ENCODE measurements at places on chromosomes 12 and 14.

GRCh38 chr14:101598159-101598558, 36.9 kb downstream of the DIO3 start:
- no peak for DNase-seq

DNA sequence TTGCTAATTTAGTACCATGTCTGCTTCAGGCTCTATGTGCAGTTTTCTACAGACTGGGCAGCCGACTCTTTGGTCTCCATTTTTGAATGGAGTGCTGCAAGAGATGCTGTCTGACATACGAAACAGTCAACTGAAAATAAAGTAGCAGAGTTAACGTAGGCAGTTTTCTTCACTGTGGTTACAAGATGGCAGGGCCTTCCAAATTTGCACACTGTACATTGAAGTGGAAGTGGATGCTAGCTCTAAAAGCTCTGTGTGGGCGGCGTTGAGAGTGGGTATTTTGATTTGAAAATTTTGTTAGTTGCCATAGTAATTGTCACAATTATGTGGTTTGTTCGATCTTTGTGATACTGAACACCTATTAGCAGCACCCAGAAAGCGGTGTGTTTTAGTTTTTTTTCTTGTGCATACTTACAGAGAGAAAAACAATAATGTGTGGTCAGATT, 154.9 kb upstream of the ATP2B1 start:
- peak; percentile 87 for DNase-seq

- no peak for DNase-seq
Measured at GRCh38 chr12:89370421-89370831, 18.1 kb upstream of the DUSP6 start.

GRCh38 chr12:50620978-50621360, 116.2 kb downstream of the DIP2B start:
- no peak for DNase-seq

DNA sequence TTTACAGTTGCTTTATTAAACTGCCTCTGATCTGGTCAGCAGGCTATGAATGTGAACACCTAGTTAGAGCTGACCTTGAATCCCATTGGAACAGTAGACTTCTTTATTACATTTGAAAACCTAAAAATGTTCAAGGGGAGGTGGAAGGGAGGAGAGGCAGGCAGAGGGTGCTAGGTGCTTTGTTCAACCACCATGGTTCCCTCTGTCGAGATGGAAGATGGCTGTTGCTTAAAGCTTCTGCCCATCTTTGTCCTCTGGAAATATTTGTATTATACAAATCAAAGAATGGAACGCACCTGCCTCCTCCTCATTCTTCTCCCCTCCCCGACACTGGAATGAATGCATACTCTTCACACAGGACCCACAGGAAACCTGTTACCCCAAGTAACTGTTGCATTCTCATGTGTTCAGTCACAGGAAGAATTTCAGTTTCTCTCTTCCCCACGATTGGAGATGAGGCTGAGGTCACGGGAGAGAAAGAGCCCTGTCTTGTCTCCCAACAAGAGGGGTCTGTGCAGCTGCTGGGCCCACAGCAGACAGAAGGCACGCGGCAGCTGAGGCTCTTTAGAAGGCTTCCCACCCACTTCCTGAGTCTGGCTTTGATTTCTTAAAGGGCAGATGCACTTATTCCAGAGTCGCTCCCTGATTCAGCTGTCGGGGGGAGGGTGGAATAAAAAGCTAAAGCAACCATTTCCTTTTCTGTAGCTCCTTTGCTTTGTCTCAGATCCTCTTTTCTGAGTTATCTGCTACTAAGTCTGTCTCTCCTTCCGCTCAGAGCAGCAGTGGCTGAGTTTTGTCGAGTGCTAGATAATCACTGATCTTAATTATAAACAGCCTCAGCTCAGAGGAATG, 217.9 kb upstream of the BTG1 start:
- peak; percentile 40 for DNase-seq

DNA sequence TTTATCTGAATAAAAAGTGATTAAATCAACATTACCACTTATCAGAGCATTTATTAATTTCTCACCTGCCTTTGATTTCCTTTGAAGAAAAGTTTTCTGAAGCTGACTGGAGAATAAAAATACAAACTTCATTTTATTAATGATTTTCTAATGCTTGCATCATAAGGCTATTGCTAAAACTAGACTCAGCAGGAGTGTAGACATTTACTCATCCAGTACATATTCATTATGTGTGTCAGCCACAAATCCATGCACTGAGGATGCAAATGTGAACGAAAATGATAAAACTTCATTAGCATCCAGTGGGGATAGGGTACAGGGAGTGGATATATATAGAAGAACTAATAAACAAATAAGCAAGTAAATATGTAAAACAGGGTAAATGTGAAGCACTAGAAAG, 74.6 kb downstream of the SLCO1B3 start:
- no peak for DNase-seq

GRCh38 chr14:76323331-76324050, 52.4 kb upstream of the ESRRB start:
- no peak for DNase-seq

DNA sequence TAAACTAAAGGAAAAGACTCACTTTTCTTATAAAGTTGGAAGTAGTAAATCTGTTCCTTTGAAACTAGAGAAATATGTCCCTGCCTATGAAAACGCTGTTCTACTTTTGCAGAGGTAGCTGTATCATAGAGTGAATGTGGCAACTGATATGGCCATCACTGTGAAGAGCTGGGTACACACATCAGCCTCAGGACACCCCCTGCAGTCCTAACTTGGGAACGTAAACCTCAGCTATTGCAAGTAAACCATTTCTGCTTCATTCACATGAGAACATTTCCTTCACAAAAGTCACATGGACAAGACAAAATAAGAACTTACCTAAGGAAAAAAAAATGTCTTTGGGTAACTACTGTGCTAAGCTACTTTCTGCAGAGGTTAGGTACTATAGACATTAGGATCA, 233.3 kb upstream of the PPFIA2 start:
- peak; percentile 37 for DNase-seq

- DNase-seq: no peak
Measured at GRCh38 chr14:30518867-30519560, 39.9 kb upstream of the G2E3 start.

- no peak for DNase-seq
Measured at GRCh38 chr12:88398031-88398430, 182.2 kb downstream of the KITLG start.

DNA sequence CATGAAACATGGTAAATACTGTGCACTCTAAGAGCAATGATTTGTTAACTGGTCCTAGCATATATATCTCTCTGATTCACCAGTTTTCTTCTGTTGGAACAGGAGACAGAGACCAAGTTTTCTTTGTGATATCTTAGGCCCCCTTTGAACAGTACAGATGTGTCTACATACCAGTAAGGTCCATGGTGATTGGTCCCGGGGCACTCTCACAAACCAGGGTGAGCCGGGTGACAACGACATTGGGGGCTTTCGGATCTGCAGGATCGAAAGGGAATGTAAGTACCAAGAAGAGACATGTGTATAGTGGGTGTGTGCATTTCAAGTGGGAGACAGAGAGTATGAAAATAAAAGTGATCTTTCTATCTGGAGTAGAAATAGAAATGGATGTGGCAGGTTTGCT, 11.3 kb upstream of the ERP27 start:
- DNase-seq: no peak

- DNase-seq: no peak
Measured at GRCh38 chr12:20585913-20586312, 109.2 kb upstream of the SLCO1C1 start.

GRCh38 chr14:89378119-89378518, 38.9 kb downstream of the FOXN3 start:
- DNase-seq: no peak

All from CD4-positive, alpha-beta memory T cell (primary cell).